ENCODE measurements at places on chromosomes 1 and 21.

DNA sequence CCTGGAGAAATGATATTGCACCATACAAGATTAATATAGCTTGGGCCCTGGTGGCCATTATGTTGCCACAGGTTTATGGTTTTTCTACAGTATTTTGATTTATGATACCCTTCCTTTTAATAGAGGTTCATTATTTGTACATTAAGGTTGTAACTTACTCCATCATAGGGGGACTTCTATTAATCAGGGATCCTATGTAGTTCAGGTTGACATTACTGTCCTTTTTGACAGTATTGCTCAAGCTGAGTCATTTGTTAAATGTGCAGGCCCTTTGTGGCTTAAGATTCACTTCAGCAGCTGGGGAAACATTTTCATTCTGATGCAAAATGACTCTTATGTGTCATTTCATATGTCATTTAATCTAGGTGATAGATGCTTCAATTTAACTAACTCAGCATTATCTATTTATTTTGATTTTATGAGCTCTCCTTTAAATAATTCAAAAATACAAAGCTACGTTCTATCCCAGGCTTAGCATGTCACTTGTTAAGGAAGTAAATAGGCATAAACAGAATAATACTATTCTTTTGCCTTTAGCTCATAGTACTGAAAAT, 686.9 kb upstream of the NCAM2 start:
- no peak for DNase-seq

DNA sequence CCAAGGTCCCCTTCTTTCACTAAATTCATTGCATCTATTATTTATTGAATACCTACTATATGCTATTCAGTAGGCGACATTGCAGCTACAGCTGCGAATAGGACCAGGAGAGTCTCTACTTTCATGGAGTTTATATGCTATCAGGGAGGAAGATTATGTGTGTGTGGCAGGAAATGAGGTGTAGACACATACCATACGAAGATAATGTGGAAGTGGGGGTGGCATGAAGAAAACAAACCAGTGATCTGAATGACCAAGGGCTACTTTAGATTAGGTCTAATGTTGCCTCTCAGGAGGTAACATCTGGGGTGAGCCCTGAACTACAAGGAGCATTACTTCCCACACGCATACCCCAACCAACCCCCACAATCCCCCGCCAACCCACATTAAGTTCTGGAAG, 1.0 kb upstream of the PPIH start:
- DNase-seq: no peak

- DNase-seq: no peak
Observed at GRCh38 chr1:192877283-192877886, 68.5 kb downstream of the RGS2 start.

- peak; percentile 12 for DNase-seq
Observed at GRCh38 chr1:207813946-207814345, 62.1 kb downstream of the CD46 start.

GRCh38 chr1:234219711-234220110, 153.5 kb upstream of the COA6 start:
- DNase-seq: no peak

DNA sequence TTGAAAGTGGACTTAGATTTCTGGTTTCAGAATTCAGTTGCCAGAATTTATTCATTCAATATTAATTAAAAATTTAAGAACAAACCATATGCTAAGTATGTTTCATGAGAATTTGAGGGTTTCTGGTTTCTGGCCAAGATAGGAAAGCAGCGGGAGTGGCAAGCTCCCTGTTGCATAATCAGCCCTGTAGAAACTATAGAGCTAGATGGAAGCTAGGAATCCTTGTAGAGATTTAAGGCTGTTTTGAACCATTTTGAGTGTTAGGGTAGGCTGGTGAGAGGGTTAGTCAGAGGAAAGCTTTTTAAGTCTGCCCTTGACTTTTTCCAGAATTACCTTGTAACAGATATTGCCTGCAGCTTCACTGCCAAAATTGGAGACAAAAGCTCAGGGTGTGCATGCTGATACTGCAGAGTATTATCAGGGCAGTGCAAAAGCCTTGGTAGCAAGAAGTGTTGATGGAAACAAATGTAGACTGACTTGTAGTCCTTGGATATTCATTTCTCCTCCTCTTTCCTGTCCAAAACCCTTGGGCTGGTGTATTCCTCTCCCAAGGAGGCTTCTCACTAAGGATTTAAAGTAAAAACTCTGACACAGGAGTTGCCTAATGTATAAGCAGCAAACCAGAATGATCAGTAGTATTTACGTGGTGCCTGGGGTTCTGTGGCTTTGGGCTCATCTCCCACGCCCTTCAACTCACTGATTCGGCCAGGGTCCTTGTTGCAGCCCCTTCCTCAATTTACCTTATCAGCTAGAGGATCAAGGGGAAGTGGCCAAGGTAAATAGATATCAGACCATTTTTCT, 12.6 kb upstream of the GIPC2 start:
- DNase-seq: no peak

DNA sequence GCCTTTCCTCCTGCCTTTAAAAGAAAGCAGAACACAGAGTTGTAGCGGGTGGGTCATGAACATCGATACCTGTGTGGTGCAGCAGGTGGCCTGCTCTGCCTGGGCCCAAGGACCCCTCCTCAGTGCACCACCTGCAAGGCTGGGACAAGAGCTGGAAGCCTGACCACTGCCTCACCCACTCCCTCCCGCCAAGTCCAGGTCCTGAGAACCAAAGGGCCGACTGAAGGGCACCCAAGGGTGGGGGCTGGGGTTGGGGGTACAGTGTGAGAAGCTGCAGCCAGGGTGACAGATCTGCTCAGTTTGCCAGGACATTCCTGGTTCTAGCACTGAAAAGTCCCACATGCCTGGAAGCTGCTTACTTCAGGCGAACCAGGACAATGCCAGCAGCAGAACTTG, 36.1 kb downstream of the NTPCR start:
- no peak for DNase-seq

DNA sequence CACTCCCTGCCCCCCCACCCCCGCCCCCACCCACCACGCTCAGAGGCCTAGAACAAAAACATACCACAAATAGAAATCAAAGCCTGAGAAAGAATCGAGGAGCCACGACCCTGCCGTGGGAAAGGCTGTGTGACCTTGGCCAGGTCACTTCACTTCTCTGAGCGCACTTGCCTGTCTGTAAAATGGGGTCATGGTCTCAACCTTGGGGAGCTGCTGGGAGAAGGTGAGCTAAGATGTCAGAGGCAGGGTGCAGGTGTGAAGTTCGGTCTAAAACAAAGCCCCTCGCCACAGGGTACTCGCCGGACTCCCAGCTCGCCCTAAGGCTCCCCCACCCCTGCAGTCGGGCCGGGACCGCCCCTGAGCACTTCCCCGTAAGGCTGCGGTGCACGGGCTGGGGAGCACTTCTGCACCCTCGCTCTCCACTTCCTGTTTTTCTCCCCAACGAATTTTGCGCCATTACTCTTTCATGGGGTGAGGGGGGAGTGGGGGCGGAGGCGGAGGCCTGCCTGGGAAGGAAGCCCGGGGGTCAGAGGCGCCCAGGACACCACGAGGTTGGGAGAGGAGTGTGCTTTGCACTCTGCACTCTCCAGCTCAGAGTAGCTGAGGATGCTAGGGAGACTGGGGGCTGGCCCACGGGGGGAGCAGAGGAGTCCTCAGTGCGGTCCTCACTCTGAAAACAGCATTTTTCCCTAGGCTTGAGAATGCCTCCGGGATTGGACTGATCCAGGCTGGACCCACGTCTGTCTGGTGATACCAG, 21.9 kb upstream of the PIK3CD start:
- DNase-seq: peak; percentile 89

GRCh38 chr1:173239058-173239457, 31.9 kb upstream of the TNFSF4 start:
- DNase-seq: no peak

DNA sequence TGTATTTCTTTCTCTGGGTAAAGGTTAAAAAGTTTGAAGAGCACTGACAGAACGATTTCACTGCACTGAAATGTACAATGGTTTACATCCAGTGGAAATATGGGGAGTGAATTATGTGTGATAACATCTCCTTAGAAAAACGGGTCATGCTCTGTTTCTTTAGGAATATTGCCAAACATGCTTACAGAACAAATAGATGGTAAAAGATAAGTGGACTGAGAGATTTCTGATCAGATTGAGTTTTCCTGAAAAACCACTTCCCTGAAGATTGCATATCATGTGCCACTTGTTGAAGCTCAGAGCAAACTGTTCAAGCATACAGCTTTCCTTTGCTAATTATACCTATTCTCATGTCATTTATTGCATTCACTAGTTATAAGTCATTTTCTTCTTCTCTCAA, 29.9 kb upstream of the DISP1 start:
- DNase-seq: no peak

DNA sequence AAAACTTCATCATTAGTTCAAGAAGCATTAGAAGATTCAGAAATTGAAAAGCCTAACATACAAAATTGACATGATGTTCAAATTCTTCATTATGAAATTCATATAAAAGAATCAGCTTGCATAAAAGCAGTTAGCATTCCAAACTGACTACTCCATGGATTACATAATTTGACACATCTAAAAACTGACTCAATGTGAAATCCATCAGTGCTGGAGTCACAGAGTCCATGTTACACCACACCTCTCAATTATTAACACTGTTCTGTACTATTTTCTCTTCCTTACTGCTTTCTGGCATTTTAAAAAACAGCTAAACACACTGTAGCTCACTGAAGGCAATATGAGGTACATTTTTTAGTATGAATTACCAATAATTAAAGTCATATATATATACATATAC, 28.0 kb downstream of the ARHGAP29 start:
- no peak for DNase-seq

- no peak for DNase-seq
Observed at GRCh38 chr1:167371030-167371429, 147.3 kb downstream of the CD247 start.

DNA sequence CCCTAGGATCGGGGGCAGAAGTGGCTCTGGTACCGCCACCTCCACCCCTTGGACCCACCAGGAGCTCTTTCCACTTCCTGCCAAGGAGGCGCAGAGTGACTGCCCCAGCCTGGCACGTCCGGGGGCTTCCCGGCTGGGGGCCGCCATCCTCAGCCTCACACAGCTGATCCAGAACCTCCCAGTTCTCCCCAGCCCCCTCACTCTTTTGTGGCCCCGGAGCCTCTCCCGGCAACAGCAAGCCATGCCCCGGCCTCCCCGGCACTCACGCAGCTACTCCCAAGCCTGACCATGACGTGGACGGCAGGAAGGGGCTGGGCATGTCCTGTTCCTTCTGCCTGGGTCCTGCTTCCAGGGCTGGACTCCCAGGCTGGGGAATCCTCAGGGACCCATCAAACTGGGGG, 17.1 kb downstream of the TP73 start:
- DNase-seq: peak; percentile 84

DNA sequence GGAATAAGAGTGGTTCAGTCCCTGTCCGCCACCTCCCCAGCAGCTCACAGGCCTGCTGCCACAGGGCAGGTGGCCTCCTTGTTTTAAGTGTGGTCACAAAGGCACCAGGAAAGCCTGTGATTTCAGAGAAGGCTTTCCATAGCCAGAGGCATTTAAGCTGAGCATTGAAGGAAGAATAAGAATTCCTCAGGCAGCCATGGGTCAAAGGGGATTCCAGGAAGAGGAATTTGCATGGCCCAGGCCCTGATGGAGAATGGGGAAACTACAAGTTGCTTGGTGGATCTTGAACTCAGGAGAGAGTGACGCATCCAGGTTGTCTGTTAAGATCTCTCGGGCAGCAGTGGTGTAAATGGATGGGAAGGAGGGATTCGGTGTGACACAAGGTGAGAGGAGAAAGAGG, 66.7 kb downstream of the KLHDC7A start:
- DNase-seq: no peak

- peak; percentile 67 for DNase-seq
Observed at GRCh38 chr21:42997053-42997452, 22.7 kb downstream of the PKNOX1 start.

DNA sequence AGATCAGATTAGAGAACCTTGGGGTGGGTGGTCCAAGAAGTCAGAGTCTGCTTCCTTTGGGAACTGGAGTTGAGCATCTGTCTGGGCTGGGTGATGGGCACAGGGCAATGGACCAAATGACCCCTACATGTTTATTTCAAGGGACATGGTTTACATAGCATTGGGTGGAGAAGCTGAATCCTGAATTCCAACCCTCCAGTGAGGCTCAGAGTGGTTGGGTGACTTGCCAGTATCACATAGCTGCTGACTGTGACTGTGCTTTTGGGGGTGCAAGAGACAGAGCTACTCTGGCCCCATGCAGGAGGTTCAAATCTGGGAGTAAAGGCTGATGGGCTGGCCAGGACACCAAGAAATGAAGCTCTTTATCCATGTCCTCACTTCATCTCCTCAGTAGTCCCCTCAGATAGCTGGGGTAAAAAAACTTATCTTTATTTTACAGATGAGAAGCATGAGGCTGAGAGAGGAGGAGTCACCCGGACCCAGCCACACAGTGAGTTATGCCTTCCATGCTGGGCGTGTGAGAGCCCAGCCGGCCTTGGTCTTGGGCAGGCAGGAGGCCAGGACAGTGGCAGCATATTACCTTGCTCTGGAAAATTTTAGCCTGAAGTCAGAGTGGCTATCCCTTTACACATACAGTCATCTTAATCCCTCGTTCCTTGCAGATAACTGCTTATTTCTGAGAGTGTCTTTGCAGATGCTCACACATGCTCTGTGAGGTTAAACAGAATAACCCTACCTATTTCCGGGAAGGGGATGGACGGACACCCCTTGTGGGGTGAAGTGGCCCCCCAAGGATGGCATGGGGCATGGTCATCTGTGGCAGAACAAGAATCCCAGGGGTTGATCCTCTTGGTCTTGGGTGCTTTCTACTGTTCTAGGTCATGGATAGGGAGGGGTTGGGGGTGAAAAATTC, 2.8 kb upstream of the SERINC2 start:
- DNase-seq: no peak

DNA sequence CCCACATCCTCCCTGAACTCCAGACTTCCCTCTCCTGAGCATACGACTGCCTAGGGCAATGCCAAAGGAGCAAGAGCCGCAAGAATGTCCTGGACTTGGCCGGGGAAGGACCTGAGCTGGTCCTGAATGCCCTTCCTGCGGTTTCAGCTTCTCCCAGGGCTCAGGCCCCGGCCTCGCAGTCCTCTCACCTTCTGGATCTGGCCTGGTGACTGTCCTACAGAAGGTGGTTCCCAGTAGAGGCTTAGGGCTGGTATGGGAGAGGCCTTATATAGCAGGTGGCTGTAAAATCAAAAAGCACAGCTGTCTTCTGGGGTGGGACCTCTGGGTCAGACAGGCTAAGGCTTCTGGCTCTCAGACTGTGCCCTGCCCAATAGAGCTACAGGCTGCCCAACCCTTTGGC, at the start of gene LYPD8:
TSS of gene LYPD8 (minus strand) at position 243 of the 400 bp plus-strand sequence. CDS start 4,678 bp downstream, outside the sequence.
- DNase-seq: no peak

DNA sequence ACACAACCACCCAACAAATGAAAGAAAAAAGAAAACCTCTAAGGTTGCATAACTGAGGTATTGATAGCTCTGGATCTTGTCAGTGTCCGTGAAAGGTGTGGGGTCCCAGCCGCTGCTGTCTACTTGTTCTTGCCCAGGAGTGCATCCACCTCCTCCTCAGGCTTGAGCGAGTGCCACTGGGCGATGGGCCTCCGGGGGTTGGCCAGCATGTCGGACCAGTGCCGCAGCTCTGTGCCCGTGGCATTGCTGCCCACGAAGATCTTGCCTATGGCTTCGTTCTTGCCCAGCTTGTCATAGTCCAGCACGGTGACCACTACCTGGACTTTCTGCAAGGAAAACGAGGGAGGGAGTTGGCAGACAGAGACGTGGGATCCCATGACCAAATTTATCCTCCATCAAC, 113.6 kb downstream of the SYT2 start:
- DNase-seq: no peak

Data from lower leg skin (tissue), 4 donors.